GM19239 (cell line): ENCODE measurements at places on chromosomes 2 and 18.

DNA sequence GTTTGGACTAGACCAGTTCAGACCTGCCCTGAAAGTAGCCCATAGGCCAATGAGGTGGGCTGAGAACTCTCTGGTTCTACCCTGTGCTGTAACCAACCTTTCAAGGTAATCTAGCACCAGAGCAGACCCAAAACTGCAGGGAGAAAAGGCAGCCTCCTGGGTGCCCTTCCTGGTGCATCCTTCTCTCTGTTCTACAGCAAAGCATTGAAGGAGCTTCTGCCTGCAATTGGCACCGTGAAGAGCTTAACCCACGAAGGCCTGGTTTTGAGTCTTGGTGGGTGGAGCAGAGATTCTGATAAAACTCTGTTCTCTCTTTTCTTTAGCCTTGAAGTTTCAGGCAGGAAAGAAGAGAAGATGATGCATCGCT lies 55.5 kb downstream of the LIPG start:
- no peak for DNase-seq

- DNase-seq = no peak
These were observed 871 bp upstream of the ALS2 start for GRCh38 chr2:201781557-201782051.

GRCh38 chr2:241968417-241968816 lies 98.9 kb downstream of the RTP5 start:
- DNase-seq = no peak

GRCh38 chr2:97759727-97760407 lies 46.5 kb downstream of the ZAP70 start:
- no peak for DNase-seq

GRCh38 chr18:25075783-25076182 lies 276.2 kb downstream of the ZNF521 start:
- DNase-seq = no peak

- DNase-seq = no peak
These were observed 94.8 kb downstream of the INHBB start for GRCh38 chr2:120440521-120441350.

DNA sequence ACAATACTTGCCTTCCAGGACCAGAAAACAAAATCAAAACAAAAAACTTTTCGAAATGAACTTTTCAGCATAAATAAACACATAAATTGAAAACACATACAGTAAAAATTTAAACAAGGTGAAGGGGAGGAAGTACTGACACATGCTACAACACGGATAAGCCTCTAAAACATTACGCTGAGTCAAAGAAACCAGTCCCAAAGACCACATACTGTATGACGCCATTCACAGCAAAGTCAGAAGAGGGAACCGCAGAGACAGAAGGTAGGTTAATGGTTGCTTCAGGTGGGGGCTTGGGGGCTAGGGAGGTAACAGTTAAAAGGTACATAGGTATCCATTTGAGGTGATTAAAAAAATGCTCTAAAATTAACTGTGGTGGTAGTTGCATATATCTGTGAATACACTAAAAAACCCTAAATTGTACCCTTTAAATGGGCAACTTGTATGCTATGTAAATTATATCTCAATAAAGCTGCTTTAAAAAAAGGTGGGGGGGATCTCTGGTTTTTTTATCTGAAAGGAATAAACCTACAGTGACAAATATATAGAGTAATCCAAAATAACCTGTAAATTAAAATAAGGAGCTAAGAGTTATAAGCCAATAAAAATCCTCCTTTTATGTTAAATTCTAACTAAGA lies 7.1 kb downstream of the COX7A2L start:
- DNase-seq = no peak

GRCh38 chr2:29053670-29054400 lies 20.5 kb downstream of the PCARE start:
- no peak for DNase-seq

DNA sequence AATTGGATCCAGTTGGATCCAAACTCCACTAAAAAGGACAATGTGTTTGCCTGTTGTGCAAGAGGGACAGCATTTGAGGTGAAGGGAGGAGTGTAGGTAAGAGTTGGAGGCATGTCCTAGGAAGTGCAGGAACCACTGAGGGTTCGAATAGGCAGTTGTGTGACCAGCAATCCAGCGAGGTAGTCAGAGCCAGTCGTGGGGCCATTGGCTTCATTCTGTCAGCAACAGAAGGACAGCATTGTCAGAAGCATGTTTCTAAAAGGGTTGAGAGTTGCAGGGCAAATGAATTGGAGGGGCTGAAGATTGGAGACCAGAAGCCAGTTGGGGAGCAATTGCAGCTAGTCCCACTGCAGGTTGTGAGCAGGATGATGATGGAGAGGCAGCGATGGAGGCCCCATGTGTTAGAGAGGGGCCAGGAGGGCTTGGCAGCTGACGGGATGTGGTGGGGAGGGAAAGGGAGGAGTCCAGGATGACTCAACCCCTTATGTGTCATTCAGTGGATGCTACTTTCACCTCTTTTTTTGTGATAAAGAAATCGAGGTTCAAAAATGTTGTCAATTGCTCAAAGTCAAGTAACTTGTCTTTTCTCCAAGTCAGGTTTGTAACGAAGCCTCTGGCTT lies 96.7 kb upstream of the SIX3 start:
- no peak for DNase-seq

- no peak for DNase-seq
These were observed 9.3 kb upstream of the SCYGR5 start for GRCh38 chr2:227657199-227657845.

DNA sequence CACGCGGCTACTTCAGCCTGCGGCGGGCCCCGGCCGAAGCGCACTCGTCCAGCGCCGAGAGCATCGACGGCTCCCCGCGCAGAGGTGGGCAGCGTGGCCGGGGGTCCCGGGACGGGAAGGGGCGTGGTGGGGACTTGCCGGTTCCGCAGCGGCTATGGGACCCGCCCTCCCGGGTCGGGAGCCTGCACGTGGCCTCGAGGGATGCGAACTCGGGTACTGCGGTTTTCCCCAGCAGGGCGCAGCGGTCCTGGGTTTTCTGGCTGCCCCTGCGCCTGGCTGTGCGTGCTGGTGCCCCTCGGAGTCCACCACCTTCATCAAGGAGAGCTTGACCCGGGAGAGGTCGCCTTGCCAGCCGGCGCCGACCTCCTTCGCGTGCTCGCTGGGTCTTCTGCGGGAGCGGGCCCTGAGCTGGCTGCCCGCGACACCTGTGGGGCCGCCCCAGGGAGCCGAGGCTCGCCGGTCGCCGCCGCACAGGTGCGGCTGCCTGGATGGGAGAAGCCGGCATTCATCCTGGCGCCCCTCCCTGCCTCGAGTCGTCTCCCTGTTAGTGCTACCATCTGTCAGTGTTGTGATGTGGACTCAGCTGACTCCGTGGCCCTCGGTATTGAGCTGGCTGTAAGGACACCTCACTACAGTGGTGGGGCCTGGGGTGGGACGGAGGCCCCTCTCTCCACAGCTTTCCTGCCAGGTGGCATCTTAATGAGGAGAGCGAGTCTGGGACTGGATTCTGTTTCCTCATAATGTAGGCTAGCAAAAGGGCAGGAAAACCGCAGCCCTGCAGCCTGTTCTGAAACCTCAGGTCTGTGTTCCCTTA lies 177.3 kb downstream of the AGAP1 start:
- no peak for DNase-seq
